ENCODE measurements at places on chromosomes 5 and 9.

GRCh38 chr5:68494771-68495170, 279.2 kb downstream of the PIK3R1 start:
- no peak for DNase-seq

- DNase-seq, result no peak
Observed at GRCh38 chr9:124939944-124940343, 939 bp downstream of the GOLGA1 start.

- no peak for DNase-seq
Observed at GRCh38 chr5:56558131-56558745, 257.1 kb upstream of the MAP3K1 start.

- DNase-seq, result no peak
Observed at GRCh38 chr5:65867542-65868195, 58.7 kb upstream of the ERBIN start.

- no peak for DNase-seq
Observed at GRCh38 chr5:103523319-103523718, 39.3 kb downstream of the NUDT12 start.

DNA sequence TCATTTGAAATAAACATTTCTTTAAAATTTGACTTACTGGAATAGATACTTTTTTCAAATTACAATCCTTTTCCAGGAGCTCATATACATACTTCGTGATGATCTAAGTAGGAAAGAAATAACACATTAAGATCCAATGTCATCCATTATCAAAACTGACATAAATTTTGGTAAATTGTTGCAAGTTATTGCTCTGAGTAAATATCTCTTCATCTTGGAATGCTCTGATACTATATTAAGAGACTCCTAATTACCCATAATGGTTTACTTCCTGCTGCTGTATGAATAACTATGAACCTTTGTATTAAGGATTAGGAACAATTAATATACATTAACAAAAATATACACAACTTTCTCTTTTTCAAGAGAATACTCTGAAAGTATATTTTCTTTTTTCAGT, 223.0 kb upstream of the POU5F2 start:
- no peak for DNase-seq

- no peak for DNase-seq
Observed at GRCh38 chr5:145244788-145245187, 590.4 kb downstream of the PRELID2 start.

- no peak for DNase-seq
Observed at GRCh38 chr5:145976431-145977155, 40.2 kb downstream of the SH3RF2 start.

GRCh38 chr9:108062680-108063079, 573.1 kb upstream of the KLF4 start:
- no peak for DNase-seq

DNA sequence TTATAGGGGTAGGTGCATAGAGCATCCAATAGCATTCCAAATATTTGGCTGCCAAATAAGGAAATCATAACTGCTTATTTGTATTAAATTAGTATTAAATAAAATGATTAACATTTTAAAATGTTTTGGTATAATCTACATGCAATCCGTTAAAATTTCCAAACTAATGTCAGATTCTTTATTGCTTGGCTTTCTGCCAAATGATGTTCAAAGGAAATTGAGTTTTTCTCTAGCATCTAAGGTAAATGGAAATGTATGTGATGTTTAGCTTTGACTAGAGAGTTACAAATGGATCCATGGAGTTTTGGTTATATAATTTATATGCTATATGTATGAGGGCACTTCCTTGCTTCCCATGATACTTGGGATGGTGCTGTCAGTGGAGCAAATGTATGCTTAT, 121.7 kb downstream of the ZCCHC7 start:
- DNase-seq, result no peak

DNA sequence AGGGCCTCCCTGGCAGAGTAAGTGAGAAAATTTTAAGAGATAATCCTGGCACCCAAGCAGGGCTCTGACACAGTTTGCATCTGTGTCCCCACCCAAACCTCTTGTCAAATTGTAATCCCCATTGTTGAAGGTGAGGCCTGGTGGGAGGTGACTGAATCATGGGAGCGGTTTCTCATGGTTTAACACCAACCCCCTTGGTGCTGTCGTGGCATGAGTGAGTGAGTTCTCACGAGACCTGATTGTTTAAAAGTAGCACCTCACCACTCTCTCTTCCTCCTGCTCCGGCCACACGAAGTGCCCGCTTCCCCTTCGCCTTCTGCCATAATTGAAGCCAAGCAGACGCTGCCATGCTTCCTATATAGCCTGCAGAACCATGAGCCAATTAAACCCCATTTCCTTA, 80.1 kb downstream of the FBXW11 start:
- no peak for DNase-seq

DNA sequence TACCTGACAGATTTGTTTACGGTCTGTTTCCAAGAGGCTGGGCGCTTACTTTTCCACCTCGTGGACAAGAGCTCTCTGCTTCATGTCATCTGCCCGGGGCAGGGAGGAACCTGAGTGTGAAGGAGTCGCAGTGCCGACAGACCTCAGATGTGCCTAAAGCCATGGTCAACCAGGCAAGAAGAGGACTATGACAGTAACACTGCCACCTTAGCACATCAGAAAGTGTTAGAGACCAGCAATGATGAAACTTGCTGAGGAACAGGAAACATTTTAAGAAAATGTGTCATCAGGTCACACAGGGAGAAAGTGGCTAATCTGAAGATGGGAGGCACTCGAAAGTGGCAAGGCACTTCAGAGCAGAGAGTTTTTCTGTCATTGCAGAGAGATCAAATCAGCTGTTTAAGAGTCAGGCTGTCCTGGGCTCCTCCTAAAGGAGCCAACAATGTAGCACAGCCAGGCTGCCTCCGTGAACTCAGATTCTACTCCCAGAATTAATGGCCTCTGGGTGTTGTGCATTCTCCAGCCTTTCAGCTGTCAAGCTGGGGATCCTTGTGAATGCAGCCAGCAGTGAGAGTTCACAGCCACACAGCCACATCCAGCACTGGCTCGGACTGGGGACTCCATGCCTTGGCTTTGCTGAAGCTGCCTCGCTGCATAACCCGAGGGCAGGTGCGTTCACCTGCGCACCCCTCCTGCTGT, 94.6 kb downstream of the RAPGEF1 start:
- DNase-seq, result no peak

GRCh38 chr5:107486489-107486888, 184.2 kb downstream of the EFNA5 start:
- DNase-seq, result peak; percentile 16

- DNase-seq, result no peak
Observed at GRCh38 chr9:76463211-76463610, 4.2 kb downstream of the GCNT1 start.

DNA sequence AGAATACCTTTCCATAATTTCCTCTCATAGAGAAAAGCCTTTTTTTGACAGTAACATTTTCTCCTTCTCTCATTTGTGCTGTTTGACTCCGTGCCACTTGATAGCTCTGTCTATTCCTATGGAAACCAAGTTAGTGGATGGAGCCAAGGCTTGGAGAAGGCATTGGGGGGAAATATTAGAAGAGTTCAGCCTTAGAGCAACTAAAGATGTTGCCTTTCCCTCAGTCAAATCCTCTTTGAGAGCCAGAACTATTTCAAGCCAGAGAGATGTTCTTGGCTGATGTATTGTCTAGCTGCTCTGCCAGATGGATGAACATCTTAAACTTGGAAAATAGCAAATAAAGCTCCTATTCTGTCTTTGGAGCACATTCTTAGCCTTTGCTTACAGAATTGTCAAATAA, 112.4 kb downstream of the INVS start:
- no peak for DNase-seq

DNA sequence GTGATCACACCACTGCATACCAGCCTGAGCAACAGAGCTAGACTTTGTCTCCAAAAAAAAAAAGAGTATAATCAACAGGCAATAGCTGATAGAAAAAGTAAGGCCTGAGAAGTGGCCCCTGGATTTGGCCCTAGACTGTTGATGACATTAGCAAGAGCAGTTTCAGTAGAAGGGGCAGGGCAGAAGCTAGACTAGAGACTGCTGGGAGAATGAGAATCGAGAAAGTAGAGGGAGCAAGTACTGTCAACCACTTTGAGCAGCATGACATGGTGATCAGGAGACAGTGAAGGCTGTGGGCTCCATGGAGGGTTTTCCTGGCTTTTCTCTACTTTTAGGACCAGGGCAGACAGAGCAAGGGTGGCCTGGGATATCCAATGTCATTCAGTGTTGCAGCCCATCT, 34.9 kb upstream of the B4GALT1 start:
- no peak for DNase-seq

DNA sequence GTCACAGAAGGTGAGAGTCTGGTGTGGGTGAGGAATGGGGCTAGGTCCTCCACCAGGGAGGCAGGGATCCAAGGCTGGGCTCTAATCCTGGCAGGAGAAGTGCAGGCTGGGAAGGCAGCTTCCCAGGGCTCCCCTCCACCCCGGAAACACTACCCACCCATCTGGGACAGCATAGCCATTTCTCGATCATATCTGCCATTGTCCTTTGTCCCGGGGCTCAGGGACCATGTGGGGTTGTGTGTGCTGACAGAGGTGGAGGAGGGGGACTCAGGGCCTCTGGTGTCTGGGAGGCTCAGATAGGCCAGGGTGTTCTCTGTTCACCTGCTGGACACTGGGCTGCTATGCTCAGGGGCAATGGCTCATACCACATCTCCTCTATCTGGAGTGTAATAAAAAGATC, 32.2 kb upstream of the STRBP start:
- DNase-seq, result no peak

- no peak for DNase-seq
Observed at GRCh38 chr5:59038798-59039295, 456.0 kb downstream of the RAB3C start.
